Right lobe of liver (tissue), 6 donors: ENCODE measurements at places on chromosomes 16 and 17. TPM values are rescaled to one million over a fixed set of nuclear protein-coding genes. Genes with fewer than 3 reads are reported as not detected.

RAMP2 gene
- total RNA-seq, result 1.9 TPM

DLX4 gene
- total RNA-seq, result not detected

GPS1 gene
- total RNA-seq, result 66.1 TPM

NPTX1 gene
- total RNA-seq, result not detected

KRTAP9-4 gene
- not detected for total RNA-seq

HS3ST6 gene
- total RNA-seq, result not detected

C1QL1 gene
- 0.31 TPM for total RNA-seq

FA2H gene
- total RNA-seq, result not detected

KRTAP1-5 gene
- not detected for total RNA-seq

TAX1BP3 gene
- total RNA-seq, result 8.1 TPM

ITFG1 gene
- total RNA-seq, result 40.9 TPM

CAVIN1 gene
- 23.3 TPM for total RNA-seq

VMO1 gene
- 12.3 TPM for total RNA-seq

DOC2A gene
- not detected for total RNA-seq

CIITA gene
- 4.5 TPM for total RNA-seq

WNT9B gene
- total RNA-seq, result not detected

TP53TG3 gene
- not detected for total RNA-seq

LRRC45 gene
- total RNA-seq, result 14.1 TPM

TMEM88 gene
- 2.4 TPM for total RNA-seq

CMTM4 gene
- 8.1 TPM for total RNA-seq

UTS2R gene
- not detected for total RNA-seq

LRRC37A3 gene
- total RNA-seq, result 4.2 TPM

CHD9NB gene
- 0.44 TPM for total RNA-seq

TMEM231 gene
- 2.1 TPM for total RNA-seq

YBX2 gene
- 0.81 TPM for total RNA-seq

KCNH6 gene
- not detected for total RNA-seq

SOX9 gene
- 5.9 TPM for total RNA-seq

SMG6 gene
- 10.4 TPM for total RNA-seq

KRT28 gene
- total RNA-seq, result not detected

RNF227 gene
- total RNA-seq, result 0.37 TPM

SCN4A gene
- 0.27 TPM for total RNA-seq

ITGAL gene
- total RNA-seq, result 10.1 TPM

ABCA8 gene
- 31.9 TPM for total RNA-seq
